ENCODE measurements at places on chromosomes 2 and 18. TPM values are rescaled to one million over a fixed set of nuclear protein-coding genes. Genes with fewer than 3 reads are reported as not detected.

UBR3 gene
- 168 TPM for total RNA-seq

SIX2 gene
- not detected for total RNA-seq

DNAH7 gene
- total RNA-seq: 19.4 TPM

LHCGR gene
- total RNA-seq: not detected

MEIS1 gene
- 27.5 TPM for total RNA-seq

GAREM2 gene
- total RNA-seq: 11.9 TPM

All from parietal lobe (tissue), 2 donors.